ENCODE measurements at places on chromosomes 16 and 17.

GRCh38 chr17:32692179-32692578 is 184.7 kb downstream of the MYO1D start:
- no peak for DNase-seq

DNA sequence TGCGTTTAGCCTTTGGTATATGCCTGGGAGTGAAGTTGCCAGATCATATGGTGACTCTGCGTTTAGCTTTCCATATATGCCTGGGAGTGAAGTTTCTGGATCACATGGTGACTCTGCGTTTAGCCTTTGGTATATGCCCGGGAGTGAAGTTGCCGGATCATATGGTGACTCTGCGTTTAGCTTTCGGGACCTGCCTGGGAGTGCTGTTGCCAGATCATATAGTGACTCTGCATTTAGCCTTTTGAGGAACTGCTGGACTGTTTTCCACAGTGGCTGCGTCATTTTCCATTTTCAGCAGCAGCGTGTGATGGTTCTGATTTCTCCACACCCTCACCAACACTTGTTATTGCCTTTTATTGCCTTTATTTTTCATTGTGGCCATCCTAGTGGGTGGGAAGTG is 73.0 kb downstream of the OR1D5 start:
- DNase-seq: no peak

- no peak for DNase-seq
These were observed 21.9 kb downstream of the C1QTNF1 start for GRCh38 chr17:79045842-79046196.

GRCh38 chr16:87671715-87672270 is 69.5 kb downstream of the JPH3 start:
- DNase-seq: no peak

DNA sequence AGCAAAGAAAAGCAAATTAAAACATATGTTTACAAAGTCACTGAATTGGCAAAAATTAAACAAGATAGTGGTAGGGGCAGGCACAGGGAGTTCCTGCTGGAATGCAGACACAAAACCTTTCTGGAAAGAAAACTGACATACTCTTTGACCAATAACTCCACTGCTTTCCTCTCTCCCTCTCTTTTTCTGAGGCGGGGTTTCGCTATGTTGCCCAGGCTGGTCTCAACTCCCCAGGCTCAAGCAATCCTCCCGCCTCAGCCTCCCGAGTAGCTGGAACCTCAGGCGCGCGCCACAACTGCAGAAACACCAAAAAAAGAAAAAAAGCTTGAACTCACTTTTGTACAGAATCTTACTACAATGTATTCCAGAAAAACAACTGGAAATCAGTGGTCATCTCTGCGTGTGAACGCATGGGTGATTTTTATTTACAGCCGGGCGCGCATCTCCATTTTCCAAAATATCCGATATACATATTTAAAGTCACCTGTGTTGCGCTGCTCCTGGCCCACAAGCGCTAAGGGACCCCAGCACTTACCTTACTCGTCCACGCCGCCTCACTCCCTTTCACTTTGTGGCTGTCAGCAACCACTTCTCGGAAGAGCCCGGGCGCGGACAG is 480 bp downstream of the TXNL4B start:
- DNase-seq: no peak

- no peak for DNase-seq
These were observed 24.6 kb downstream of the CMIP start for GRCh38 chr16:81469183-81469677.

GRCh38 chr16:13076878-13077277 is 175.5 kb downstream of the SHISA9 start:
- DNase-seq: no peak

DNA sequence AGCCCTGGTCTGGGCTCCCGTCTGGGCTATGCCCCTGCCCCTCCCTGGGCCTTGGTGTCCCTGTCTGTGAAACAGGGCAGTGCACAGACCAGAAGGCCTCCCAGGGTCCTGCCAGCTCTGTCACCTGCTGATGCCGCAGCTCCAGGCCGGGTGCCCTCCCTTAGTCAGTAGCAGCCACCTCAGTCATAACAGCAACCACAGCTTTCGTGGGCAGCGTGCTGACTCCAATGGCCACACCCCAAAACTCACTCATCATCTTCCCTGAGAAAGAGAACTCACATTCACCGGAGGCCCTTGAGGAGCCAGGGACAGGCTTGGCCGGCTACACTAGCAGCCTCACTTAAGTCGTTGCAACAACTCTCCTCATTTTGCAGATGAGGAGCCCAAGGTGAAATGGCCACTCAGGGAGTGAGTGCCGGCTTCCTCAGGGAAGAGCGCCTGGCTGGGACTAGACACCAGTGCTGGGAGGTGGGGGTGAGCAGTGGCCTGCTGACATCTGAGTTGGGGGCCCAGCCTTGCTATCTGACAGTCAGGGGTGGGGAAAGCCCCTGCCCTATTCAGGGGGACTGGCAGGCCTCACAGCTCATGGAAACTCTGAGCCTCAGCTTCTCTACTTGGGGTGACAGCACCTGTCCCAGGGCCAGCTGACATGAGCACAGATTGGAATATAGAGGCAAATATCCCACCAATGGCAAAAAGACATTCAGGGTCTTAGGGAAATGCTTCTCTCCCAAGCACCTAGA is 22.6 kb downstream of the SLC5A10 start:
- no peak for DNase-seq

- no peak for DNase-seq
These were observed 3.0 kb downstream of the TNK1 start for GRCh38 chr17:7383742-7384488.

- DNase-seq: no peak
These were observed 60.2 kb upstream of the PHOSPHO1 start for GRCh38 chr17:49290690-49291359.
